M059J (cell line): ENCODE measurements at places on chromosomes 3 and 15. TPM values are rescaled to one million over a fixed set of nuclear protein-coding genes. Genes with fewer than 3 reads are reported as not detected.

- DNase-seq, result peak; percentile 80
These were observed 1.1 kb upstream of the ALCAM start for GRCh38 chr3:105365391-105366325.

GRCh38 chr15:36960179-36960946, 140.0 kb downstream of the MEIS2 start:
- no peak for DNase-seq

GRCh38 chr3:148756311-148756710, 58.6 kb downstream of the AGTR1 start:
- no peak for DNase-seq

- DNase-seq, result no peak
These were observed 369.7 kb upstream of the PROK2 start for GRCh38 chr3:72154391-72155335.

DNA sequence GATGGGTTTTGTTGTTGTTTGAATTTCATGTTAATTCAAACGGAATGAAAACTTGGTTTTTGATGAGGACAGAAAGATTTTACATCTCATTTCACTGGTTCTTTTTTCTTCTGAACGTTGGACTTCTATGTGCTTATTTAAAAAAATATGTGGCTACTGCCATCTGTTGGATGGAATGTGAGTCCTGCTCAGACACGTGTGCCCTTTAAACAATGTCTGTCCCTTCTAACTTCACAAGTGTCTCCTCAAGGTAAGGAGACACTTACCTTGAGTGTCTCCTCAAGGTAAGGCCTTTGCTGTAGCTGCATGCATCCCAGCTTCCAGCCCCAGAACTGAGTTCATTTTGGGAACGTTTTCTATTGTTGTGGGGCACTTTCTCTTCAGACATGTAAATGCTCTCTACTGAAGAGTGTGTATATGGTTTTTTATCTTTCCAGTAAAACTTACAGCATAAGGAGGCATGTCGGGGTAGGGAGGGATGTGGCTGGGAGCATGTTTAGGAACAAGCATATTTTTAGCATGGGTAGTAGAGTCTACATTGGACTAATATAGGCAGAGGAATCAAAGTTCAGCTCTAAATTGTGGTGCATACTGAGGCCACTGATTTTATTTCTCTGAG, 63.1 kb upstream of the UBE3A start:
- peak; percentile 14 for DNase-seq

DNA sequence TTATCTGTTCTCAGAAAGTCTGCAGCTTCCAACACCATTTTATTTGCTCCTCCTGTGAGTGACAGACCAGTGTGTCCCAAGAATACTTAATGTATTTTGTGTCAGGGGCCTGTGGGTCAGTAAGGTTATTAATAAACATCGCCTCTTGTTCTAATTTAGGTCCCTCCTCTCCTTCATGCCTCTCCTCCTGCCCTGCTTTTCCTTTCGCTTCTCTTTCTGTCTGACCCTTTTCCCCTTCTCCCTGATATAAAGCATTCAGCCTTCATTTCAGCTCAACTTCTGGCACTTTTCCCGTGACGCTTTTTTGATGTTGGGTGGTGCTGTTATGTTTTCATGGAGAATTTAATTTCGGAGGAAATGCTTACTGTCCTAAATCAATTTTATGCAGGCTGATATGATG, 29.7 kb upstream of the NR2F2 start:
- no peak for DNase-seq

GRCh38 chr15:78399091-78399490, 38.9 kb upstream of the IREB2 start:
- DNase-seq, result no peak

DNA sequence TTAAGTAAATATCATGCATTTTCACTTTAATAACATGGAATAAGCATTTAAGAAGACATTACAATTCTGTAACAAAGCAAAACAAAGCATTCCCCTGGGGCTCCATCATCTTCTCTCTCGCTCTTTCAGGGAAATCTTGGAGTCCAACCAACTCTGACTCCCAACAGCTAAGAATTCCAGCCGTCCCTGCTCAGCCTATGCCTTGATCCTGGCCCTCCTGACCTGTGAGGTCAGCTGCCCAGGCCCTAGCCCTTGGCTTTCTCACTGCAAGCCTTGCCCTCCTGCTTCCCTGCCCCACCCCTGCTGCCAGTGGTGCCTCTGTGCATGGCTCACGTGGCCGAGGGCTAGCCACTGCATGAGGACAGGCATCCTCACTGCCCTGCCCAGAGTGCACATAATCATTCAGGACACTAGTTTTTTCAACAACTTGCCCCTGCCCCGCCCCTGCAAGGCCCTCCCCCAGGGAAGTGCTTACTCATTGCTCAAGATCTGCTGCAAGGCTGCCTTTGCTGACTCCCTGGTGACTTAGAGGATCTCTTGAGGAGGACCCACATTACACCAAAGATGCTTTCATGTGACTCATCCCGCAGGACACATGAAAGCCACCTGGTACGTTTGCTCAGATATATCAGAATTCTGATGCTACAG, 37.6 kb downstream of the MTMR10 start:
- DNase-seq, result peak; percentile 89

Gene GRK7
- total RNA-seq, result not detected in 2 replicates
